ENCODE measurements at places on chromosomes 11 and 22.

GRCh38 chr11:134481933-134482527 is 70.0 kb upstream of the B3GAT1 start:
- no peak for DNase-seq

DNA sequence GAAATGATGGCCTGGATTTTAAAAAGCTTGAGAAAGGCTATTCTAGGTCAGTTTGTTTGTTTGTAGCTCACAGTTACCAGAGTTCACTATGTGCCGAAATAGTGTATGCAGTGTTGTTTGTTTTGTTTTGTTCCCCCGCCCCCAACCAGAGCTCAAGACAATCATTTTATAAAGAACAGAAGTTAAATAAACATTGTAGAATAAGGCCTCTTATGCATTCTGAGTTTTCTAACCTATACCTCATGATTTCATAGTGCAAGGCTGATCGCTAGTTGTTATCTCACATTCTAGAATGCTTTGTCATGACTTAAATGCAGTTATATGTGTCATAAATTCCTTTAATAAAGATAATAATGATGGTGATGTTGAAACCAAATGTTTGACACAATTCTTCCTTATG is 7.8 kb downstream of the KCNA4 start:
- DNase-seq = no peak

GRCh38 chr22:22094514-22094913 is 111.9 kb upstream of the TOP3B start:
- no peak for DNase-seq

- DNase-seq = no peak
Measured at GRCh38 chr22:35685731-35686130, 31.9 kb upstream of the APOL5 start.

- DNase-seq = no peak
Measured at GRCh38 chr11:7495882-7496551, 10.7 kb downstream of the OLFML1 start.

GRCh38 chr11:39365809-39366436 is 2093.5 kb downstream of the LRRC4C start:
- no peak for DNase-seq

DNA sequence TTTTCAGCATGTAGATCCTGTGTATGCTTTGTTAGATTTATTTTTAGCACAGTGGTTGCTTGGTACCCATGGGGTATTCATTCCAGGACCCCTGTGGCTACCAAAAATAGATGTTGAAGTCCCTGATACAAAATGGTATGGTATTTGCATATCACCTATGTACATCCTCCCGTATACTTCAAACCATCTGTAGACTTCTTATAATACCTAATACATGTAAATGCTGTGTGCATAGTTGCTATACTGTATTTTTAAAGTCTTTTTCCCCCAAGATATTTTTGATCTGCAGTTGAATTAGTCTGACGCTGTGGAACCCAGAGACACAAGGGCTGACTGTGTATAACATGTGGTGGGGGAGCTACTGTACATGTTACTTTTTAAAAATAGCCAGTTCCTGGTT is 101.1 kb downstream of the ATXN10 start:
- no peak for DNase-seq

GRCh38 chr11:122617297-122617696 is 38.2 kb upstream of the UBASH3B start:
- no peak for DNase-seq

DNA sequence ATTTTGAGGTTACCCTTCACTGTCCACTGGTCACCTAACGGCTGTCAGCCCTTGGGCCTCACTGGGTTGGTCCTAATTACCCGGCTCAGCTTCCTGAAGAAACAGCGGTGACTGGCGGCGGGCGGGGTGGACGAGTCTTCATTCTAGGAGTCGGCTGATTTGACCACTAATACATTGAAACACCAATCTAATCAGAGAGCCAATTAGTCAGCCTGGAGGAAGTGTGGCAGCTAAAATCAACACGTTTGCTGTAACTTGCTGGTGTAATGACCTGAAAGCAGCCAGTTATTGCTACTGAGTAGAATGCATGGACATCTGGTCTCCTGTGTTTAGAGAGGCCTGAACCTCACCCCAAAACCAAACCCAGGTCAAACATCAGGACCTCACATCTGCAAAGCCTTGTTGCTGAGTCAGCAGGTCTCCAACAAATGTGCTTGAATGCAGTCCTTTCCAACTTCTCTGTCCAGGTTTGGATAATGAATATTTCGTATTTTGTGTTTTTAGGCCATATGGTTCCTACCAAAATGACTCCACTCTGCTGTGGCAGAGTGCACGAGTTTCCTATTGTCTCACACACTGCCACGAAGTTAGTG is 496.4 kb downstream of the BRD1 start:
- DNase-seq = no peak

DNA sequence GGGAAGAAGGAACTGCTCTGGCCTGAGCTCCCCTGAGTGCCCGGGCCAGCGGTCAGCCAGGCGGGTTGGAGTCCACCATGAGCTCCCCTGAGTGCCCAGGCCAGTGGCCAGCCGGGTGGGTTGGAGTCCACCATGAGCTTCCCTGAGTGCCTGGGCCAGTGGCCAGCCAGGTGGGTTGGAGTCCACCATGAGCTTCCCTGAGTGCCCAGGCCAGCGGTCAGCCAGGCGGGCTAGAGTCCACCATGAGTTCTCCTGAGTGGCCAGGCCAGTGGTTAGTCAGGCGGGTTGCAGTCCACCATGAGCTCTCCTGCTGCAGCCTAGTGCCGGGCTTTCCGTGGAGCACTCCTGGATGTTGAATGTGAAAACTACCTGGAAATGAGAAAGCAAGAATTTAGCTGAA is 844.0 kb downstream of the TBC1D22A start:
- no peak for DNase-seq

- DNase-seq = no peak
Measured at GRCh38 chr22:23166841-23167616, 13.3 kb upstream of the BCR start.

DNA sequence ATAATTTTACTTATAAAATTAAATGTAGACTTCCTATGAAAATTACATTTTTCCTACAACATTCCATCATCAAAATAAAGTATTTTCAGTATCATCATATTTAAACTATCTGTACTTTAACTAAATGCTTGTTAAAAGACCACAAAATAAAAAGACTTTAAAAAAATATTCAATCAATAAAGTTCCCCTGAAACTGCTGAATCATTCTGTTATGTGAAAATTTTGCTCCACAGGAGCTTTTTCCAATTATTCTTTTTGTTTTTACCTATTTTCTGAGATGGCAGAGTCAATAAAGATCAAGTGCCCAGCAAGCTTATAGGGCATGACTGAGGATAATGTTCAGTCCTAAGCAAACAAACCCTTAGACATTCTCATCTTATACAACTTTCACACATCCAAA is 27.3 kb downstream of the ALKBH8 start:
- no peak for DNase-seq

DNA sequence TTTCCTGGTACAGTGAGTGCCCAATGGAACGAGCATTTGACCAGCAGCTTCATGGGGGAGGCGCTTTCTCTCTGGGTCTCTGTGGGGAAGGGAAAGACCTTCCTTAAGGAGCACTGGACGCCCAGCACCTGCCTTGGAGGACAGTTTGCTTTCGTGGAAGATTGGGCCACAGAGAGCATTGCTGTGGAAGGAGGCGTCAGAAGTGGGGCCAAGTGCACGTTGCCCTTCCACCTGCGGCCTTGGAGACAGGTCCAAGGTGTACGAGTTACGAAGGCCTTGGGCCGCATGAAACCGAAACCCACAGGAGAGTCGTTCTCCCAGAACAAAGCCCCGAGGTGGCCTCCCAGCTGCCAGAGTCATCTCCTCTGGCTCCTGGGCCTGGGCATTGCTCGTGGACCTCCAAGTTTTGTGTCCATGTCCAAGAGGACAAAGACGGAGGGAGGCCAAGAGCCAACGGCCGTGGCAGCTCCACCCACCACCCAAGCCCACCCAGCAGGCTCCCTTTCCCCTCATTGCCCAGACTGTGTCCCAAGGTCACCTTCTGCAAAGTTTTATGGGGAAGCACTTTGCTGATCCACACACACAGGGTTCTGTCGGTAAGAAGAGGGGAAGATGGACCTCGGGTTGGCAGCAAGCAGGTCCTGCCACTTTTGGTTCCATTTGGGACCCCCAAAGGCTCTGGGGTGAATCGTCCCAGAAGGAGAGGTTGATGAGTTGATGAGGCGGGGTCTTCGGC is 5.8 kb upstream of the NLRP6 start:
- DNase-seq = no peak

- DNase-seq = no peak
Measured at GRCh38 chr22:19361501-19362103, 69.9 kb downstream of the HIRA start.

DNA sequence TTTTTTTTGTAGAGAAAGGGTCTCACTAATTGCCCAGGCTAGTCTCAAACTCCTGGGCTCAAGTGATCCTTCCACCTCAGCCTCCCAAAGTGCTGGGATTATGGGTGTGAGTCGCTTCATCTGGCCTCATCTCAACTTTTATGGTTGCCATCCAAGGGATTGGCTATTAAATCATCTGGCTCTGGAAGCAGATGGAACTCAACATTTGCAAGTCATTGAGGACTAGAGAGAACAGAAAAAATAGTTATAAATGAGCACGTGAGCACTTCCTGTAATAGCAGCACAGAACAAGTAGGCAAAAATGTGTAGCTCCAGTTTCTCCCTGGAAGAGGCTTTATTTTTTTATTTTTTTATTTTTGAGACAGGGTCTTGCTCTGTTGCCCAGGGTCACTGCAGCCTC is 22.3 kb upstream of the PATL1 start:
- no peak for DNase-seq

DNA sequence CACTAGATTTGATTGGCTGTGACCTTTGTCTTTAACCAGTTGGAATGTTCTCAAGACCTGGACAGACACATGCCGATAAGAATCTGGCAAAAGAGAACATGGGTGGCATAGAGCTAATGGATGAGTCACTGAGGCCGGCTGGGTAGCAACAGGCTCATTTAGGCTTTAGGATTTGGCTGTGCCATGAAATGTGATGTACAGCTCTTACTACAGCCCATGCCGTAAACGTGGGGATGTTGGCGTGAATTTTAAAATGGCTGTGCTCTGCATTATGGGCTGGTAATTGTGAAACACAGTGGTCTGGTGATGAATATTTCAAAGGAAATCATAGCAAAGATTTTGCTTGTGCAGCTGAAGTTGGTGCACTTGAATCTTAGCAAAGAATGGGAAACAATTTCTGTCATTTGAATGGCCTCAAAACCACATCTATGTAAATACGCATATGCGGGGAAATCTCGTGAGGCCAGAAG is 332.4 kb downstream of the TBC1D22A start:
- DNase-seq = no peak

DNA sequence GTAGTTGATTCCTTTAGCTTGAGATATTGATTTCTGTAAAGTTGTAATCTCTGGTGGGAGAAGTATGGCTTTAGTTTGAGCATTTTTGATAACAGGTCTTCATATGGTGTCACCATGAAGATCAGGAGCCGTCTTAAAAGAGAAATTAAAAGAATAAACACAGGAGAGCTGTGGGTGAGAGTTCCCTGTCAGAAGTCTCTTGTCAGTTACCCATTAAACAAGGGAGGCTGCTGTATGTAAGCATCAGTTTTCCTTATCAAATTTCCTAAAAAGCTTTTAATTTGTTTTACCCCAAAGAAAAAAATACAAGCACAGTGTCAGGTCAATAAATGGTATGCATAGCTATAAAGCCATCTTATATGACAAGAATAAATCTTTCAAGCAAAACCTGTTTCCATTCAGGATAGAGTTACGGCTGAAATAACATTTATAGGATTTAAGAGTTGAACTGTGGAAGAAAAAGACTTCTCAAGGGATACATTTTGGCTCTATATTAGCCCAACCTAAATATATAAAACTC is 767.5 kb downstream of the JRKL start:
- DNase-seq = no peak

- DNase-seq = no peak
Measured at GRCh38 chr11:15336021-15336420, 221.3 kb downstream of the INSC start.

DNA sequence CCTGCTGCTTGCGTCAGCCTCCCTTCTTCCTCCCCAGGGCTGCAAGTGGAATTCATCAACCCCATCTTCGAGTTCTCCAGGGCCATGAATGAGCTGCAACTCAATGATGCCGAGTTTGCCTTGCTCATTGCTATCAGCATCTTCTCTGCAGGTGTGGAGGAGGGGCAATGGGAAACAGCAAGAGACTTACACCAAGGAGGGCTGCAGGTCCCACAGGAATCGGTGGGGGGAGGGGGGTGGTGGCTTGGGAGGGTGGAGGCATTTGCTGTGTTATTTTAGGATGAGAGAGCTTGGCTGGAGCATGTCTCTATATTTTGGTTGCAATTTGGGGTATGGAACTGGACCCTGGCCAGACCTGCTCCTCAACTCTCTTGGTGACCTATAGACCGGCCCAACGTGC is 2.1 kb upstream of the MADD start:
- no peak for DNase-seq

GRCh38 chr11:45229401-45230020 is 56.6 kb downstream of the SYT13 start:
- no peak for DNase-seq

- DNase-seq = no peak
Measured at GRCh38 chr11:124222407-124222806, 18.5 kb upstream of the OR8G1 start.
